ENCODE measurements at places on chromosomes 13 and 19. TPM values are rescaled to one million over a fixed set of nuclear protein-coding genes. Genes with fewer than 3 reads are reported as not detected.

DNA sequence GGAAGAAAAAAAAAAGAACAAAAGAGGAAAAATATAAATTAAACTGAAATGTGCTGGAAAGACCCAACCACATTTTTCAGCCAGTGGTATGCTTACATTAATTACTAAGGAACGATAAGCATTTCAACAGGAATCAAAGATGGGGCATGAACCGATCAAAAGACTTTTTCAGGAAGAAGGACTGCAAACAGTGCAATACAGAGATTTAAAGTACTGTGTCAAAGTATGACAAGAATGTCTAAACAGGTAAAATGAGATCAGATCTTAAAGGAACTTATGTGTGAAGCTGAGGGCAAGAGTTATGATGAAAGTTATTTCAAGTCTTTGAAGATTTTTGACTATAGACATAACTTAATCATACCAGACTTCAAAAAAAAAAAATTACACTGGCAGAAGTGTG is 1761.8 kb downstream of the SLITRK5 start:
- no peak for DNase-seq

Gene ERFL
- total RNA-seq: 0.65 TPM

DNA sequence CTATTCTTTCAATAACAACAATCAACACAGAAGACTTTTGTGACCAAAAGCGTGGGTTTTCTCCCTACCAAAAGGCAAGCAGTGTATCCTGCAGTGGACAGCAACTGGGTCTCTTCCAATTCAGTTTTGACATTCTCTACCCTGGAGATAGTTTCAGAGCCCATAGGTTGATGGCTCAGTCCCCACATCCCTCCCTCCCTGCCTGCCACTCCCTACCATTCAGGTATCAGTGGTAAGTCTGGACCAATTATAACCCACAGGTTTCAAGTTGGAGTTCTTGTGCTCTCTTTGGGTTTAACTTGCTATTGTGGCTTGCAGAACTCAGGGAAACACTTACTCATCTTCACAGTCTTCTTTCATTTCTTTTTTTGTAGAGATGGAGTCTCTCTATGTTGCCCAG is 60.2 kb downstream of the ZNF823 start:
- no peak for DNase-seq

DNA sequence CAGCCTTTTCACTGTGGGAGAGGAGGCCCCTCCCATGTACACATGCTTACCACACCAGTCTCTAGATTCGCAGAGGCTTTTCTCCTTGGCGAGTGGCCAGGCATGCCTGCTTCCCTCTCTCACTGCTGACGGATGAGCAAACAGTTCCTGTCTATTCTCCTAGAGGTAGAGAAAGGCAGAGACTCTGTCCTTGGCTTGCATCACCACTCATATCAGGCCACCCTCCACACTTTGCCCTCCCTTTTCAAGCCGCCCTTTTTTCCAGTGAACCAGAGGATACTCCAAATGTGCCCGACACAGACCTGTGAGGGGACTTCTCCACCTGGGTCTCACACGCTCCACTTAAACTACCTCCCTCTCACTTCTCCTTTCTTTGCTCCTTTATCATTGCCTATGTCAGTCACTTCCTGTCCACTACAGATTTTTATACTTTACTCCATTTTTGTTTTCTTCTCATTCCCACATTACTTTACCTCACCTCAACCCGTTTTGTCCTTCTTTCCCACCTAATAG is 284.6 kb downstream of the DNAJC15 start:
- peak; percentile 57 for DNase-seq

GRCh38 chr13:63455938-63456337 is 2040.3 kb upstream of the PCDH20 start:
- DNase-seq: no peak

Gene SLC10A2
- not detected for total RNA-seq

DNA sequence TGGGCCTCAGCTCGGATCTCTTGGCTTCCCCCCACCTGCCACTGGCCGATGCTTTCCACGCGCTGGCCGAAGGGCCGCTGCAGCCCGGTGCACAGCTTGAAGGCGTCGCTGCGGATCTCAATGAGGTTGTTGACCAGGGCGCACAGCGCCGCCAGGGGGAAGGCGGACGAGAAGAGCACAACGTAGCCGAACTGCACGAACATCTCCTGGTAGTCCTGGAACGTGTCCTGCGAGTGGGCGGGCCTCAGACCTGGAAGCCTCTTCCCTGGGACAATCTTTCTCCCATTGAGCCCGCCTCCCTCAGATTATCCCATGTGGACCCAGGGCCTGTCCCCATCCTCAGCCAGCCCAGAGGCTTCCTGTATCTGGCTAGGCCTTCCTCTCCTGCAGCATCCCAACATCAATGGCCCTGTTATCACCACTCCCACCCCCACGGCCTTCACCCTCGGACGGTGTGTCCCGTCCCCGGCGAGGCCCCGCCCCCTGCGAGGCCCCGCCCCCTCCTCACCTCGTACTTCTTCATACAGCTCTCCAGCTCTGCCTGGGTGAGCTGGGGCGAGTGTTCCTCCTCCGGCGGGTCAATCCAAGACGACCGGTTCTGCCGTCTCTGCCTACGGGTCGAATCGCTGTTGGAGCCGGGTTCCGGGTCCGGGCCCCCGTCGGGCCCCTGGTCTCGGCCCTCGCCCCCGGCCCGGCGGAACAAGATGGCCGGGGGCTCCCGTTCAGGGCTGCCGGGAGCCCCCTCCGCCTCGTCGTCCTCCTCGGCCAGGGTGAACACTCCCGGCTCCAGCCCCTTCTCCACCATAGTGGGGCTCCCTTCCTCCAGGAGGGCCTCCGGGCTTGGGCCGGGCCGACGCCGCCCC is 6.8 kb downstream of the ANO8 start:
- DNase-seq: peak; percentile 86

GRCh38 chr13:66689037-66689619 is 541.0 kb downstream of the PCDH9 start:
- no peak for DNase-seq

GRCh38 chr13:48397744-48398143 is 15.2 kb downstream of the LPAR6 start:
- DNase-seq: no peak

Gene LAIR2
- not detected for total RNA-seq

DNA sequence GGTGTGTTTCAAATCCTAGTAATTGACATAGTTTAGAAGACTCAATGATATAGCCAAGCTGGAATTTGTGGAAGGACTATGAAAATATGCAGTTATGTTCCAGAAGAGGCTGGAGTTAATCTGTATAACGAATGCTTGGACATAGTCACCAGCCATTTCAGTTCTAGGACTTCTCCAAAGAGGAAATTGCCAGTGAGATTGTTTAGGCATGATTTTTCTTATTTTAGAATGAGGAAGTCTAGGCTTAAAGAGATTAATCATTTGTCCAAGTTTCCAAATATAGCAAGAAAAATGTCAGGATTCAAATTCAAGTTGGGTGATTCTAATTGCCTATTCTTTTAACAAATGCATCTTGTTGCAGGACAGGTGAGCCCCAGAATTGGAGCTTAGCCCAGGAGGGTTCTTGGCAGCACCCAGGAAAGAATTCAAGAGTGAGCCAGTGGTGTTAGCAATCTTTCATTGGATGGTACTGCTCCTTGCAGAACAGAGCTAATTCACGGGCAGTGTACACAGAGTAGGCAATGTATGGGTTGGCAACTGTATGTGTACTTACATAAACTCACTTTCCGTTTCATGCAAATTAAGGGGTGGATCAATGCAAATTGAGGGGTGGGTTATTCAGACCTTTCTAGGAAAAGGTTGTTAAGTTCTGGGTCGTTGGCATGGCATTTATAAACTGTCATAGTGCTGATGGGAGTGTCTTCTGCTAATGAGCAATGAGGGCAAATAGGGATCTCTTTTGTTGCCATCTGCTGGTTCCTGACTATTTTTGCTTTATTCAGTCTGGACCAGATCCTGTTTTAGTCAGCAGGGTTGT is 763.1 kb upstream of the SLITRK1 start:
- DNase-seq: no peak

DNA sequence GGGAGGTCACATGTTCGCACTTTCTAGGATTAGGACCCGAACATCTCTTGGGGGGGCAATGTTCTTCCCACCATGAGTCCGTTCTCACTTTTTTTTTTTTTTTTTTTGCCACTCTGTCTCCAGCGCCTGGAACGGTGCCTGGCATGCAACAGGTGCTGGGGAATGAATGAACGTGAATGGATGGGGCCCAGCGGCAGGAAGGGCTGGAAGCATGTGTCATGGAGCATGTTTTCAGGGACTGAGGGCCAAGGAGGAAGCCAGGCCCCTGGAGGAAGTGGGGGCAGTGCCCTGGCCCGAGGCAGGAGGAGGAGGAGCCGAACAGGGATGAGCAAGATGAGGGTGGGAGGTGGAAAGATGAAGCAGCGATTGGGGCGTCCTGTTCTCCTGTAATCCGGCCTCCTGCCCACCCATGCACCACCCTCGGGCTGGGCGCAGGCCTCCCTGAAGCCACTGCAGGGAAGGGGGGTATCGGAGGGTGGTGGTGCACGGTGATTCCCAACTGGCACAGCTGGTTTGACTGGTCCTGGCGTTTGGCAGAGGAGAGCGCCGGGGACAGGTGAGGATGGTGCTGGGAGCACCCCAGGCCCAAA is 8.8 kb upstream of the SULT2B1 start:
- peak; percentile 96 for DNase-seq

- no peak for DNase-seq
These were observed 10.1 kb downstream of the NFILZ start for GRCh38 chr19:8640402-8641004.

Gene ATP4A
- total RNA-seq: not detected

DNA sequence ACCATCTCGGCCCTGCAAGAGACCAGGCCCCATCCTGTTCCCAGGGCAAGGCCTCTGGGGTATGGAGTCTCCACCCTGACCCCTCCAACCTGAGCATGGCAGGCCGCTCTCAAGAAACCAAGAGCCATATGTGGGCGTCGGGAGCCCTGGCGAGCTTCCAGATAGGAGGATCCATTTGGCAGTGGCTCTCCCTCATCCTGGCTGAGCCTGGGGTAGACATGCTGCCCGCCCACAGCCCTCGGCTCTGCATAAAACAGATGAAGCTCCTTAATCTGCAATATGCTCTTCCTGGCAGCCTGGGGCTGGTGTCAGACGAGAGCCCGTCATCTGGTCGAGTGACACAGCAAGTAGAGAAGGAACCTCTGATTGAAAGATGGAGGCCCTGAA is 6.1 kb downstream of the ATP13A1 start:
- DNase-seq: no peak

- DNase-seq: no peak
These were observed 877 bp upstream of the N4BP2L1 start for GRCh38 chr13:32428581-32429432.

Gene GJA3
- not detected for total RNA-seq

GRCh38 chr13:44386913-44387556 is 13.4 kb downstream of the SERP2 start:
- DNase-seq: no peak

GRCh38 chr13:44347301-44347700 is 26.3 kb upstream of the SERP2 start:
- no peak for DNase-seq

All from PC-9 (cell line).